ENCODE measurements at places on chromosomes 2 and 18. TPM values are rescaled to one million over a fixed set of nuclear protein-coding genes. Genes with fewer than 3 reads are reported as not detected.

LYG2 gene
- not detected for total RNA-seq

ALK gene
- not detected for total RNA-seq

HAAO gene
- 5.3 TPM for total RNA-seq

RNF125 gene
- total RNA-seq: 9.4 TPM

RAB6C gene
- not detected for total RNA-seq

TSPYL6 gene
- not detected for total RNA-seq

SLC30A3 gene
- total RNA-seq: 2.5 TPM

DNA sequence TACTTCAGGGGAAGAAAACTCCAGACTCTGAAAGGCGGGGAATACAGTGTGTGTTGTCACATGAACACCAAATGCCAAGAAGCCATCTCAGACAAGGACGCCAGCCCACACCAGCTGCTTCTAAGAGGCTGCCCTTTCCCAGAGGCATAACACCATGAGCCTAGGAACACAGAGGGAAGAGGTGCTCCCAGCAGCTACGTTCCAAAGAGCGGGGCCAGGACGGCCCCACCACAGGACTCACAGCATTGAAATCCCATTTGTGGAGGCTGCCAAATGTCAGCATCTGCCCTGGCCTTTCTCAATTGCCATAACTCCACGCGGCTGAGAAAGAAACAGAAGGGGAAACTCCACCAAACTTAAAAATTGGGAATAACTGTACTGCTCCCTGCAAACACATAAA, 20.1 kb upstream of the ID2 start:
- no peak overlapping the region for H3K4me3 ChIP-seq
- H3K4me1 ChIP-seq: no peaks in the 10 kb centered on the region
- H3K36me3 ChIP-seq: no peaks in the 10 kb centered on the region
- no peaks in the 10 kb centered on the region for H3K27me3 ChIP-seq

GRCh38 chr18:64384101-64384500, 235.2 kb upstream of the LINC00305 start:
- no peaks in the 10 kb centered on the region for H3K27me3 ChIP-seq
- DNase-seq: no peak
- H3K36me3 ChIP-seq: no peaks in the 10 kb centered on the region
- no peak overlapping the region for H3K27ac ChIP-seq
- H3K4me3 ChIP-seq: no peak overlapping the region

GRCh38 chr2:231573698-231574421, 18.8 kb upstream of the TEX44 start:
- H3K4me1 ChIP-seq: peaks cover 11% of the 10 kb centered on the region
- DNase-seq: no peak
- H3K36me3 ChIP-seq: peaks cover 5% of the 10 kb centered on the region

DNA sequence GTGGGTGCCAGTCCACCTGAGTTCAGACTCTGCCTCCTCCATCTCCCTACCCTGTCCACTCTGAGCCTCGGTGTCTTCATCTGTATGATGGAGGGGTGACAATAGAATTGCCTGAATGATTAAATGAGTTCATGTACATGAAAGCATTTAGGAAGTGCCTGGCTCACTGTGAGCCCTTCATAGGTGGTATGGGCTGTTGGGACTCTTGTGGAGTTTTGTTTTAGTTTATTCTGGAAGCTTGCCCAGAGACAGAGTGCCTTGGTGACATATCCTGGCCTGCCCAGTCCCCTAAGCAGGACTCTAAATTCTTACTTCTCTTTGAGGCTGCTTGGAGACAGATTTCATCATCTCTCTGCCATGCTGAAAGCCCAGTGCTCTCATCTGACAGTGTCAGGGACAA, 24.5 kb upstream of the GIGYF2 start:
- DNase-seq: no peak
- no peaks in the 10 kb centered on the region for H3K27me3 ChIP-seq
- no peak overlapping the region for H3K27ac ChIP-seq
- H3K4me1 ChIP-seq: no peaks in the 10 kb centered on the region
- H3K36me3 ChIP-seq: no peaks in the 10 kb centered on the region

GRCh38 chr18:9608298-9608697, 6.1 kb downstream of the PPP4R1 start:
- no peak overlapping the region for H3K27ac ChIP-seq
- H3K36me3 ChIP-seq: peaks cover 23% of the 10 kb centered on the region
- peaks cover 3% of the 10 kb centered on the region for H3K4me1 ChIP-seq
- DNase-seq: no peak
- no peaks in the 10 kb centered on the region for H3K27me3 ChIP-seq
- no peak overlapping the region for H3K4me3 ChIP-seq

- no peak overlapping the region for H3K4me3 ChIP-seq
- DNase-seq: no peak
- no peaks in the 10 kb centered on the region for H3K4me1 ChIP-seq
- no peak overlapping the region for H3K27ac ChIP-seq
These were observed 351.2 kb upstream of the DLGAP1 start for GRCh38 chr18:4806331-4806730.

- H3K36me3 ChIP-seq: no peaks in the 10 kb centered on the region
- no peak for DNase-seq
- no peaks in the 10 kb centered on the region for H3K27me3 ChIP-seq
- no peak overlapping the region for H3K27ac ChIP-seq
- H3K4me3 ChIP-seq: no peak overlapping the region
These were observed 37.6 kb upstream of the FOSL2 start for GRCh38 chr2:28354920-28355520.

DNA sequence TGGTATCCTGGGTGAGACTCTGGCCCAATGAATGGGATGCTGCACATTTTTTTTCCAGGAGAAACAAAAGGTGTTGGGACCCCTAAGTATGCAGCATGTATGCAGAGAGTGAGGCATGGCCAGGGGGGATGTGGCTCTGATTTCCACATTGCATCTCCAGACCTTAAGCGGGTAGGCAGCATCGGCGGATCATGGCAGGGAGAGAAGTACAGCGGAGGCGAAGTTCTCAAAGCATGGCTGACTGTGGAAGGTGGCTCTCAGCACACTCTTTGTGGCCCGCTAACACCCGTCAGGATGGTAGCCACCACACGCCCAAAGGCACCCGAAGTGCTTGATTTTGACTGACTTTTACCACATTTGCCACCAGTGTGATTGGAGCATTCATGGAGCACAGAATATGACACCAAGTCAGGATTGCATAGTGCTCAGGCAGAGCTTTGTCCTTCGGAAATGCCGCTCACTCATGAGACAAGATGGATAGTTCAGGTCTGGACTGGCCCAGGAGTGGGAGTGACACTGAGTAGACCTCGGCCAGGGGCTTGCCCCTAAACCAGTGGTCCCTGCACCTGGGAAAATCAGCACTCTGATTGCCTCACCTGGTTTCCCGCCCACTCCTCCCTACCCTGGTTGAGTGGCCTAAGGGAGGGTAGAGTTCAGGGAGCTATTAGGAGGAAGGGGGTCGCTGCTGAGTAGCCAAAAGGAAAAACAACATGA, 14.2 kb downstream of the INPP4A start:
- H3K36me3 ChIP-seq: peaks cover 5% of the 10 kb centered on the region
- no peaks in the 10 kb centered on the region for H3K27me3 ChIP-seq
- H3K27ac ChIP-seq: no peak overlapping the region
- no peak overlapping the region for H3K4me3 ChIP-seq

DNA sequence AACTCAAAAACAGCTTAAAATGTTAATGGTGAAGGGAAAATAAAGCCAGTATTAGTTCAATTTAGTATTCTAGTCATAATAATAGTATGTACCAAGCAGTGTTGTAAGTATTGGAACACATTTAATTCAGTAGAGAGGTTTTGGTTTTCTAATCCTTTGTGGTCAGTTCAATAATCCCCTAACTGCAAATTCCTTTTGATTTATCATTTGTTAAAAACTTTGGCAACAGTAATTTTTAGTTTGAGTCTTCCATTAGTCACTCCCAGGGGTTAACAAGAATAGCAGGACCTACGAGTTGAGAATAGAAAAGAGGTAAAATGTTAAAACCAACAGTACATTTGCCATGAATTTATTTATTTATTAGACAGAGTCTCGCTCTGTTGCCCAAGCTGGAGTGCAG, 10.7 kb downstream of the MRPL44 start:
- H3K27me3 ChIP-seq: no peaks in the 10 kb centered on the region
- H3K36me3 ChIP-seq: peaks cover 11% of the 10 kb centered on the region
- DNase-seq: no peak
- H3K4me1 ChIP-seq: no peaks in the 10 kb centered on the region
- no peak overlapping the region for H3K27ac ChIP-seq

GRCh38 chr2:237486334-237486818, 675 bp upstream of the MLPH start:
- no peak overlapping the region for H3K27ac ChIP-seq
- H3K4me1 ChIP-seq: peaks cover 11% of the 10 kb centered on the region
- H3K36me3 ChIP-seq: peaks cover 3% of the 10 kb centered on the region
- DNase-seq: no peak

DNA sequence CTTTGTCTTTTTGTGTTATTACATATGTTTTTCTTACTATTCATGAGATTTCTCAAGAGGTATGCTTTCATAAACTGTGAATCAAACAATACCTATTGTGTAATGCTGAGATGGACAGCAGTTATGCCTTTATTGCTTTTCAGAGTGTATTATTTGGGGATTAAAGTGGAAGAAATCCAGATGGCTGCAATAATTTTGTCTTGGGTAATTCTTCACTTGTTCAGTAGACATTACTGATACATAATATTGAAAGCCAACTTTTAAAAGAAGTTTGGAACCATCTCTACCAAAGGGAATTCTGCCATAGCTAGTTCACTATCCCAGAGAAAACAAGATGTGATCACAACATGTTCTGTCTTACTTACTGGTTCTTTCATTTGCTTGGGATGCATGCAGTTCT, 253.4 kb upstream of the ZSWIM2 start:
- no peaks in the 10 kb centered on the region for H3K27me3 ChIP-seq
- no peak overlapping the region for H3K27ac ChIP-seq
- H3K36me3 ChIP-seq: no peaks in the 10 kb centered on the region
- DNase-seq: no peak
- no peaks in the 10 kb centered on the region for H3K4me1 ChIP-seq
- H3K4me3 ChIP-seq: no peak overlapping the region

DNA sequence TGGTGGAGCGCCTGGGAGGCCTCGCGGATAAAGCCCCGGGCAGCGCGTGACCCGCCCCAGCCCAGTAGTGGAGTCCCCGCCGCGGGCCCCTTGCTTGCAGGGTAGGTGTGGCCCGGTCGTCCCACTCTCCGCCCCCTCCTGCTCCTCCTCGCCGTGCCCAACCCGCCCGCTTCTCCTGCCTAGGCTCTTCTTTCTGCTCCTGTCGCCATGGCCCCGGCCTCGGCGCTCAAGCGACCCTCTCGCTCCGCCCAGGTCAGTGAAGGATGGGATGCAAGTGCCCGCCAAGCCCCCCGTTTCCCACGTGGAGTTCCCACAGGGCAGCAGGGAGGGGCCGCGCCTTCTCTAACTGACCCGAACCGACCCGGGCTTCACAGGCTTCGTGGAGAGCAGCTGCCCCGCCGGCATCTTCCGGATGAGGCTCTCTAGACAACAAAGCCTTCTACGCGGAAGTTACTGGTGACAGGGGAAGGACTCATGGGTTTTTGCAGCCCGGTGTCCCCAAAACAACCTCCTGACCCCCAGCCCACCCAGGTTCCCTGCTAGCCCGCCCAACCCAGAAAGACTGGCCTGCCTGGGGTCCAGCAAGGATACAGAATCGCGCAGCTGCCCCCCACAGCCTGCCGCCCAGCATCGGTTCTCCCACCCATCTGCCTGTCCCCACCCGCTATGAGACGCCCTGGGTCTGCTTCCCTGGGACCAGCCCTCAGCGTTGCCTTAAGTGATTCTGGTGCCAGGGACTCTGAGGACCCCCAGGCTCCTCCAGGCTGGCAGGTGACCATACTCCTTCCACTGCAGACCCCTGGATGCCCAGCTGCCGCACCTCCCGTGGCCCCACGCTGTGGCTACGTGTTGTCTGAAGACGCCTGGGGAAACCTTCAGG, 32.8 kb downstream of the TTC32 start:
- peaks cover 5% of the 10 kb centered on the region for H3K27me3 ChIP-seq
- H3K27ac ChIP-seq: no peak overlapping the region
- H3K4me3 ChIP-seq: peak overlapping the region; percentile 74
- peak; percentile 73 for DNase-seq
- no peaks in the 10 kb centered on the region for H3K36me3 ChIP-seq
- no peaks in the 10 kb centered on the region for H3K4me1 ChIP-seq

- peaks cover 24% of the 10 kb centered on the region for H3K36me3 ChIP-seq
- no peak for DNase-seq
- no peaks in the 10 kb centered on the region for H3K4me1 ChIP-seq
- no peaks in the 10 kb centered on the region for H3K27me3 ChIP-seq
These were observed 248.4 kb upstream of the KCNH7 start for GRCh38 chr2:163086940-163087339.

- no peak overlapping the region for H3K27ac ChIP-seq
- H3K36me3 ChIP-seq: no peaks in the 10 kb centered on the region
- no peak overlapping the region for H3K4me3 ChIP-seq
- peaks cover 2% of the 10 kb centered on the region for H3K4me1 ChIP-seq
- DNase-seq: no peak
These were observed 60.1 kb downstream of the EVA1A start for GRCh38 chr2:75500633-75501032.

- H3K36me3 ChIP-seq: no peaks in the 10 kb centered on the region
- no peak for DNase-seq
- H3K4me1 ChIP-seq: no peaks in the 10 kb centered on the region
- no peaks in the 10 kb centered on the region for H3K27me3 ChIP-seq
These were observed 26.4 kb upstream of the ATRAID start for GRCh38 chr2:27185331-27186026.

DNA sequence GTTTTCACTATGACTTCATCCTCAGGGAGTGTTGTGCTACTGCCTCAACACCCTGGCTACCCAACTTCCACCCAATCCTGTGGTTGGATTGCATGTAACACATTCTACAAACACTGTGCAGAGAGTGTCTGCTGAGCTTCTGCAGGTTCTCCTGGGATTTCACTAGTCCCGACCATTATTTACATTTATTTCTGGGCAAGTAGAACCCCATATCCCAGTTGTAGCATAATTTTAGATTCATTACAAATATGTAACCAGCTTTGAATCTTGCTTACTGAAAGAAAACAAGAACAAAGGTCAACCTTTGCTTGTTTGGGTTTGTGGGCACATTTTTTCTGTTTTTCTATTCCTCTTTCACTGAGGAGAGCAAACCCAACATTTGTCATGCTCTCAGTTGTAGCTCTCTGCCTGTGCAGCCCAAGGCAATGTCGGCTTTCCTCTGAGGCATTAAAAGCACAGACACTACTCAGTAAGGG, 2036.1 kb upstream of the LRRTM1 start:
- H3K4me3 ChIP-seq: no peak overlapping the region
- DNase-seq: no peak
- H3K4me1 ChIP-seq: no peaks in the 10 kb centered on the region
- H3K36me3 ChIP-seq: no peaks in the 10 kb centered on the region

- DNase-seq: no peak
- no peaks in the 10 kb centered on the region for H3K27me3 ChIP-seq
- no peak overlapping the region for H3K4me3 ChIP-seq
- H3K27ac ChIP-seq: no peak overlapping the region
- no peaks in the 10 kb centered on the region for H3K4me1 ChIP-seq
These were observed 1600.1 kb downstream of the DPP10 start for GRCh38 chr2:116042530-116042929.

DNA sequence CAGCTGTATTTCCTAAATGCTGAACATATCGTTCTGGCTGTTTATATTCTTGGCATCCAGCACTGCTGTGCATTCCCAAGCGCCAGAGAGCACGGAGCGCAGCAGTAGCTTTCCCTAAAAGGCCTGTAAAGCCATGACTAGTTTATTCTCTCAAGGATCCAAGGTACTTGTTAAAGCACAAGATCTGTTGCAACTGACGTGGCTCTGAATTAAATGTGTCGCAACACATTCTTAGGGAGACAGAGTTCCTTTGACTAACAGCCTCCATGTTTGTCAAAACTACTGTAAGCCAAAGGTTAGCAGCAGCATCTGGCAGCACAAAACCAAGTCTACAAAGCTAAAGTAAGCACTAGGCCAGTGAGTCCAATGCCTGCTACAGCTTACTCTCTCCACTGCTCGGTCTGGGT, 188.6 kb upstream of the FN1 start:
- peaks cover 8% of the 10 kb centered on the region for H3K4me1 ChIP-seq
- no peaks in the 10 kb centered on the region for H3K27me3 ChIP-seq
- H3K4me3 ChIP-seq: no peak overlapping the region
- H3K36me3 ChIP-seq: no peaks in the 10 kb centered on the region
- DNase-seq: no peak
- no peak overlapping the region for H3K27ac ChIP-seq
